ENCODE measurements at places on chromosomes 5 and 9.

DNA sequence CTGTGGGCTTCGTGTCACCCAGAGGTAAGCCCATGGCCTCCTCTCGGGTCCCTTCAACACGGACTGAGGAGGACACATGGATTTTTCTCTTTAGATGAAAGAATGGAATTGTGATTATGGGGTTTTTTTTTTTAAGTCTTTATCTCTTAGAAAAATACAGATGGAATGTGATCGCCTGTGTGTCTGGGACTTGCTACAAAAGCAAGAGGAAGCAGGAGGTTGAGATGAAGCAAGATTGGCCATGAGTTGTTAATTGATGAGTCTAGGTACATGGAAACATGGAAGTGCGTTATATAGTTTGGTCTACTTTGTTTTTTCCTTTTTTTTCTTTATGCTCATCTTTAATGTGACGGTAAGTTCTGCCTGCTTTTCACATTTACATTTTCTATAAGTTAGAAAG is 14.6 kb downstream of the USP20 start:
- DNase-seq: no peak

DNA sequence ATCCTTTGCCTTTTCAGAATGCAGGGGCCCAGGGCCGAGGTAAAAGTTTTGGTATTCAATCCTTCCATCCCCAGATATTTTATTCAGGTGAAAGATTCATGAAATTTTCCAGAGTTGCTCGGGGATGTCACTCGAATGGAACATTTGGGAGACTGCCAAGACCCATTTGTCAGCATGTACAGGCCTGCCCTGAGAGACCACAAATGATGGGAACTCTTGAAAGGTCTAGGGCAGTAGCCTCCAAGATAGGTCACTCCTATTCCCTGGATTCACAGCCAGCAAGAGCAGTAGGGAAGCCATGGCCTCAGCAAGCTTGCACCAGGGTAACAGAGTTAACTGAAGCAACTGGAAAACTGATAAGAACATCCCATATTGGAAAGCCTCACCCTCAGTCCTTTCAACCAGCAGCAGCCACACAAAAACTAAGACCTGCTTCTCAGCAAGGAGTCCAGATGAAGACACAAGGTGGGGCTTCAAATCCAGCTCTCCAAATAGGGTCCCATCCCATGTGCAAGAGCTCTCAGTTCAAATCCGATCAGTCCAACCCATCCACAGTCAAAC is 12.5 kb downstream of the CARD6 start:
- no peak for DNase-seq

DNA sequence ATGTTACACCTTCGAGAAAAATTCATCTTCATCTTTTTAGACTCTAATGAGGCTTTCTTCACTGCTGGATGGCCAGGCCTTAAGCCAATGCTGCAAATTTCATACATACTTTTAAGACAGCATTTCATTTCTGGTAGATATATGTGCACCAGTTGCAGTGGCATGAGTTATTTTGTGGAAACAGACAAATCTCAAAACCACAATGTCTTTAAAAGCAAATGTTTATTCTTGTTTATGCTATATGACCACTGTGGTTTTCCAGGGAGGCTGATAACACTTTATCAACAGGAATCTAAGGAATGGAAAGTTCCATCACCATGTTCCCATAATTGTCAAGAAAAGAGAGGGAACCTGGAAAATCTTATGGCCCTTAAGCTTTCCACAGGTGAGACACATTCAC is 27.7 kb downstream of the CDH9 start:
- peak; percentile 80 for DNase-seq

DNA sequence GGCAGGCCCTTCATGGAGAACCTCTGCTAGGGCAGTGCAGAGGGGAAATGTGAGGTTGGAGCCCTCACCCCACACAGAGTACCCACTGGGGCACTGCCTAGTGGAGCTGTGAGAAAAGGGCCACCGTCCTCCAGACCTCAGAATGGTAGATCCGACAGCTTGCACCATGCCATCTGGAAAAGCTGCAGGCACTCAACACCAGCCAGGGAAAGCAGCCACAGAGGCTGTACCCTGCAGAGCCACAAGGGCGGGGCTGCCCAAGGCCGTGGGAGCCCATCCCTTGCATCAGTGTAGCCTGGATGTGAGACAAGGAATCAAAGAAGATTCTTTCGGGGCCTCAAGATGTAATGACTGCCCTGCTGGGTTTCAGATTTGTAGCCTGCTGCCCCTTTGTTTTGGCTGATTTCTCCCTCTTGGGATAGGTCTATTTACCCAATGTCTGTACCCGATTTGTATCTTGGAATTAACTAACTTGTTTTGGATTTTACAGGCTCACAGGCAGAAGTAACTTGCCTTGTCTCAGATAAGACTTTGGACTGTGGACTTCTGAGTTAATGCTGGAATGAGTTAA is 16.6 kb upstream of the ZDHHC11 start:
- no peak for DNase-seq

GRCh38 chr9:112404508-112404932 is 24.6 kb downstream of the HSDL2 start:
- no peak for DNase-seq

- DNase-seq: no peak
These were observed 149.4 kb downstream of the MACROH2A1 start for GRCh38 chr5:135249658-135250057.

DNA sequence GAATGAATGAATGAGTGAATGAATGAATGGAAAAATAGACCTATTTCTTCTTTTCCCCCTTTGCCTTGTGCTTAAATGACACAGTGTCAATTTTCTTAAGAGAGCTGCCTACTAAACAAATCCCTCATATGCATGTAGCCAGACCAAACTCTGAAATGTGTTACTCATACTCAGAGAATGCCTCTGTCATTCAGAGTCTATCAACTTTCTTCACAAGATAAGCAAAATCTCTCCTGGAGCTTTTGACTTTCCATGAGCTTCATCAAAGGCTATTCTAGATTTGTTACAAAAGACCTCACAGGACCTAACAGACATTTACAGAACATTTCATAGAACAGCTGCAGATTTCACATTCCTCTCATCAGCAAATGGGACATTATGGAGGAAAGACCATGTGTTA is 275.7 kb upstream of the MSX2 start:
- no peak for DNase-seq

DNA sequence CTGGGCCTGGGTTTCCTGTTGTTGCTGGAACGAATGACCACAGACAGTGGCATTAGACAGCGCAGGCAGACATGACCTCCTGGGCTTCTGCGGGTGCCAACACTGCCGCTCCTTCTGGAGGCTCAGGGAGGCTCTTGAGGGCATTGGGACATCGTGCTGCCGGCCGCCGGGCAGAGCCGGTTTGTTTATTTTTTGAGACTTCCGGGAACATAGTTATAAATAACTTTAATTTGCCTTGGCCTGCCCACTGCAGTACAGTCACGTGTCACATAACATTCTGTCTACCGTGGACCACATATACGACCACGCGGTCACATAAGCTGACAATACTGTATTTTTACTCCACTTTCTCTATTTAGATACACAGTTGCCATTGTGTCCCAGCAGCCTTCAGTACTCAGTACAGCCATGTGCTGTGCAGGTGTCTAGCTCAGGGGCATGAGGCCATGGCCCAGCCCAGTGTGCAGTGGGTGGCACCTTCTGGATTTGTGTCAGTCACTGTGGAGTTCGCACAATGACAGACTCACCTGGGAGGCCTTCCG is 8.2 kb upstream of the TOR4A start:
- no peak for DNase-seq

- peak; percentile 41 for DNase-seq
These were observed at the start of gene GCNT4 for GRCh38 chr5:75052192-75053053. GCNT4 (minus strand) TSS chr5:75052558; CDS start chr5:75030037, 22,521 bp downstream.

DNA sequence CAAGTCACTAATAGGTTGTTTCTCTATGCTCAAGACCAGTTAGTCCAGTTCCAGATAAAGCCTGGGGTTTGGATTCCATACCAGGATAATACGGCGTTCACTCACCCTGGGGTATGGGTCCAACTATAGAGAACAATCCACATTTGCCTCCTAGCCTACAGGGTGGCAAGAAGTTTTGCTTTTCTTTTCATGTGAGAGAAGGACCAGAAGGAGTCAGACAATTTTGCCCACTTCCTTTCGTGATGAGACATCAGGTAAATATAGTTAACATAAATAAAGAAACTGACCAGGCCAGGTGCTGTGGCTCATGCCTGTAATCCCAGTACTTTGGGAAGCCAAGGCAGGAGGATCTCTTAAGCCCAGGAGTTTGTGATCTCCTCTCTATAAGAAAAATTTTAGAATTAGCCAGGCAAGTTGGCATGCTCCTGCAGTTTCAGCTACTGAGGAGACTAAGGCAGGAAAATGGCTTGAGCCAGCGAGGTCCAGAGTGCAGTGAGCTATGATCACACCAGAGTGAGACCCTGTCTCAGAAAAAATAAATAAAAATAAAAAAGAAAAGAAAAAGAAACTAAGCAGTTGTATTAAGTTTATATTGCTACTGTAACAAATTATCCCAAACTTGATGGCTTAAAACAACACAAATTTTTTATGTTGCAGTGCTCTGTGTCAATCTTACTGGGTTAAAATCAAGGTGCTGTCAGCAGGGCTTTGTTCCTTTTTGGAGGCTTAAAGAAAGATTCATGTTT is 7.5 kb upstream of the REEP5 start:
- DNase-seq: no peak
